EH (cell line): ENCODE measurements at places on chromosomes 4 and X.
A peak's percentile ranks its signal among the peaks of the same experiment; 100 is the strongest.

- DNase-seq = no peak
These were observed 12.0 kb downstream of the P2RY10 start for GRCh38 chrX:78957049-78957767.

GRCh38 chr4:96166806-96167205 lies 326.9 kb downstream of the PDHA2 start:
- no peak for DNase-seq

DNA sequence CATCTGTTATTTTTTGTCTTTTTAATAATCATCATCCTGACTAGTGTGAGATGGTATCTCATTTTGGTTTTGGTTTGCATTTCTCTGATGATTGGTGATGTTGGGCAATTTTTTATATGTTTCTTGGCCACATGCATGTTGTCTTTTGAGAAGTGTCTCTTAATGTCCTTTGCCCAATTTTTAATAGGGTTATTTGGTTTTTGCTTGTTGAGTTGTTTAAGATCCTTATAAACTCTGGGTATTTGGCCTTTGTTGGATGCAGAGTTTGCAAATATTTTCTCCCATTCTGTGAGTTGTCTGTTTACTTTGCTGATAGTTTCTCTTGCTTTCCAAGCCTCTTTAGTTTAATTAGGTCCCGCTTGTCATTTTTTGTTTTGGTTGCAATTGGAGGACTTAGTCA lies 152.1 kb upstream of the MED14 start:
- DNase-seq = peak; percentile 77

- DNase-seq = no peak
These were observed 10.0 kb upstream of the MTM1 start for GRCh38 chrX:150558424-150558823.

DNA sequence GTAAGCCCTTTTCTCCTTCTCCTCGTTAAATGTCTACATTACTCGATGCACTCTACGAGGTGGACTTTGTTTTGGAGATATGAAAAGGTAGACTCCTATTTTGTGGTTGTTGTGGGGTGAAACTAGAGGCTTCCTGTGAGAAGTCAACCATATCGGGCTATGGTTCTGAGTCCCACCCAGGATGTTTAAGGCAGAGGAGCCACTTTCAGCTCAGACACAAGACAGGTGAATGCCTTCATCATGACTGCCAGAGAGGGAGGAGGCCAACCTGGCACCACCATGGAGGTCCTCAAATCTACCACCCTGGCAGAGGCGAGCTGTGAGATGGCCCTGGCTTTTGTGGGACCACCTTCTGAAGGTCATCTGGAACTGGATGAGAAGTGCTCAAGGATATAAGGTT lies 154.4 kb upstream of the KLF3 start:
- DNase-seq = no peak

DNA sequence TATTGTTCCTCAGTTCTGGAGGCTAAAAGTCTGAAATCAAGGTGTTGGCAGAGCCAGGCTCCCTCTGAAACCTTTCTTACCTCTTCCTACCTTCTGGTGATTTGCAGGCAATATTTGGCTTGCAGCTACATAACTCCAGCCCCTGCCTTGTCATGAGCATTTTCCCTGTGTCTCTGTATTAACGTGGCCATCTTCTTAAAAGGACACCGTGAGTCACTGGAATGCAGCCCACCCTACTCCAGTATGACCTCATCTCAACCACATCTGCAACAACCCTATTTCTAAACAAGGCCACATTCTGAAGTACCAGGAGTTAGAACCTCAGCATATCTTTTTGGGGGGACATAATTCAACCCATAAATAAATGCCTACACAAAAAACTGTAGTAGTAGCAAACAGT lies 40.7 kb downstream of the FANCB start:
- DNase-seq = peak; percentile 73
